Colonic mucosa (tissue), 4 donors: ENCODE measurements at places on chromosomes 3 and 15. TPM values are rescaled to one million over a fixed set of nuclear protein-coding genes. Genes with fewer than 3 reads are reported as not detected.
A peak's percentile ranks its signal among the peaks of the same experiment; 100 is the strongest.

- H3K27ac ChIP-seq = no peak overlapping the region
- H3K4me3 ChIP-seq = no peak overlapping the region
- no peaks in the 10 kb centered on the region for H3K27me3 ChIP-seq
Measured at GRCh38 chr3:143707848-143708247, 140.4 kb downstream of the SLC9A9 start.

DNA sequence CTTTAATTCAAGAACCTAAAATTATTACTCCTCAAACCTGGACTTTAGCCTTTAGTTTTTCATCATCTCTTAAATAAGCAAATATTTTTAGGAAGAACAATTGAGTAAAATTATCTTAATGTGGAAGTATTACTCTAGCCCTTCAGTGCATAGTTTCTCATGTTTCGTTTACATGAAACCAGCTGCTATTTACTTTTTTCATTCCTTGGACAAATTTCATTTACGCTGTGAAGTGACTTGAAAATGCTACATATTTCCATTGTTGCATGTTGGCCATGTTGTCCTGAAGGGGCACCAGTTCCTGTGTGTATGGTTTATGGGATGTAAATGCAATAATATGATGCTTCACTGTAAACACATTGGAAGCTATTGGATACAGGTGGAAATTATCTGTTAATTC is 49.9 kb downstream of the SLC25A26 start:
- H3K27me3 ChIP-seq = no peaks in the 10 kb centered on the region
- peak overlapping the region; percentile 4 for H3K27ac ChIP-seq
- H3K4me3 ChIP-seq = no peak overlapping the region
- H3K4me1 ChIP-seq = peaks cover 7% of the 10 kb centered on the region
- no peak for DNase-seq
- H3K36me3 ChIP-seq = no peaks in the 10 kb centered on the region

DNA sequence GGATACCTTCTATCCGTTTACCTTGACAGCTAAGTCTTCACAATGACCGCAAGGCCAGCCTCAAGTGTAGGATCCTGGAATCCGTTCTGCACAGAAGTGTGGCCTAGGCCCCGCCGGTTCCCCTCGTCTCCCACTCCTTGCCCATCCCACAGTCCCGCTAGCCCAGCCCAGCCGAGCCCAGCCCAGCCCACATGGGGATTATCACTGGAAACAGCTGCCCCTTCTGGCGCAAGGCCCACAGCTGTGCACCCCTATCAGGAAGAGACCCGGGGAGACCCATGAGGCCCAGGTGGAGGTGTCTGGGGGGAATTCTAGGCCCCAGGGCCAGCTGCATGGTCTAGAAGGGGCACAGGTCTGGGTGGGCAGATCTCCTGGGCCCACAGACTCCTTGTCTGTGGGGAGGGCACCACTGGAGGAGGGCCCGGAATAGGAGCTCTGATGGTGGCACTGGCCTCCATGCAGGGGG is 27.9 kb upstream of the KLF13 start:
- H3K4me1 ChIP-seq = peaks cover 3% of the 10 kb centered on the region
- H3K36me3 ChIP-seq = no peaks in the 10 kb centered on the region
- no peak overlapping the region for H3K4me3 ChIP-seq
- no peaks in the 10 kb centered on the region for H3K27me3 ChIP-seq

DNA sequence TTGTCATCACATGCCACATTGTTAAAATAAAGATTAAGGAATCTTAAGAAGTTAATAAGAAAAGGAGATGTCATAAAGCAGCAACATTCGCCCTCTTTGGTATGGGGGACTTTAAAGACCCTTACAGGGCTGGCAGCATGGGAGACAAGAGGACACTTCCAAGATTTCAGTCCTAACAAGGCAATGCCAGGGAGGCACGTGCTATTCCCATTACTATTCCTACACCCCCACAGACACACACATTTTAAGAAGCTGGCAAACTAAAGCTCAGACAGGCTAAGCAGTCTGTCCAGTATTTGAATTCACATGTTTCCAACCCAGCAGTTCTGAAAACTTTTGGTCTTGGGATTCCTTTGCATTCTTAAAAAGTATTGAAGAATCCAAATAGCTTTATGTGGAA is 80.8 kb downstream of the WDR49 start:
- no peak for DNase-seq
- H3K4me1 ChIP-seq = no peaks in the 10 kb centered on the region

DNA sequence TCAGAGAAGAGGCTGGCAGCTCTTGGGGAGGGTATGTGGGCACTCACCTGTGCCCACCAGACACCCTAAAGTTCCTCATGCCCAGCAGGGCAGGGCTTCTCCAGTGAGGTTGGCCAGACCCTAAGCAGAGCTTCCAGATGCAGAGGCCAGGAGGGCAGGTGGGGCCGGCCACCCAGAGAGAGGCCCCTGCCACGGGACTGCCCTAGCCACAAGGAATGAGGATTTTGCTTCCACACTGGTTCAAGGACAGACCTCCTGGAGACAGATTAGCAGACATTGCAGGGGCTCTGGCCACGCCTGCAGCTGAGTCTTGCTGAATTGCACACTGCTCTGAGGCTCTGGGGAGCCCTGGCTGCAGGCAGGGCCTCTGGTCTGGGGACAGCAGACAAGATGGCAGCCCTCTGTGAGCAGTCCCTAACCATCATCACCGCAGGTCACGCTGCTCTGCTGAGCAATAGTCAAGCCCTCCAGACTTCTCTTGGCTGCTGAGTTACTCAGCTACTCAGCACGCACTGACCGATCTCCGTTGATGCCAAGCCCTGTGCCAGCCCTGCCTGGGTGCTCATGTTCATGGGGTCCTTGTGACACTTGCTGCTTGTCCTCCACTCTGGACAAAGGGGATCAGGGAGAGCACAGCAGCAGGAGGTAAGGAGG is 117.4 kb upstream of the ABHD17C start:
- H3K27me3 ChIP-seq = no peaks in the 10 kb centered on the region
- no peaks in the 10 kb centered on the region for H3K36me3 ChIP-seq
- no peak overlapping the region for H3K27ac ChIP-seq
- no peak overlapping the region for H3K4me3 ChIP-seq

- H3K4me3 ChIP-seq = no peak overlapping the region
- H3K4me1 ChIP-seq = no peaks in the 10 kb centered on the region
- DNase-seq = no peak
- no peak overlapping the region for H3K27ac ChIP-seq
- H3K36me3 ChIP-seq = no peaks in the 10 kb centered on the region
Measured at GRCh38 chr3:9139366-9139765, 110.1 kb downstream of the SRGAP3 start.

DNA sequence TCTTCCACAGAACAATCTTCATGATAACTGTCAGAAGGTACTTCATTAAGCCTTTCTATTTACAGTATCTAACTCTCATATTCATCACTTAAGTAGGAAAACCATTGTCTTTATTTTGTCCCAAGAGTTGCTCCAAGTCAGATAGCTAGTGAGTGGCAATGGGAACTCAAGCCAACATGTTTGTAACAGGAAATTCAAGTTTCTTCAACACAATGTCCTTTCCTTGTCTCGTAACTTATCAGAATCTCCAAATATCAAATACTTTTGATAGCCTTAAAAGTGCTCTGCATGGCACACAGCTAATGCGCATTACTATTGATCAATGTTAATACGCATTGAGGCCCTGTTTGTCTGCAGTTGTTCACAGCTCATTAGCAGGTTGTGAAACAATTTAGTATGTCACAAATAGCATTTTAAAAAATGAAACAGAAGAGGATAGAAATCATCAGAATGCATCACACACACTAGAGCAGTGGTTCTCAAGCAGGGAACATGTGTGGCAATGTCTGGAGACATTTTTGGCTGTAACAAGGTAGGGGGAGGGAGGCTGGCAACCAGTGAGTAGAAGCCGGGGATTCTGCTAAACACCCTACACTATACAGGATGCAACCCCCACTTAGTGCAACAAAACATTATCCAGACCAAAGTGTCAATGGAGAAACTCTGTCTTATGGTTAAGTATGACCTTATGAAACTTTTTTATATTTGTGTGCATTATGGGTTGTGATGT is 27.5 kb downstream of the BTLA start:
- H3K4me1 ChIP-seq = no peaks in the 10 kb centered on the region
- H3K27me3 ChIP-seq = no peaks in the 10 kb centered on the region
- no peaks in the 10 kb centered on the region for H3K36me3 ChIP-seq
- no peak for DNase-seq

DNA sequence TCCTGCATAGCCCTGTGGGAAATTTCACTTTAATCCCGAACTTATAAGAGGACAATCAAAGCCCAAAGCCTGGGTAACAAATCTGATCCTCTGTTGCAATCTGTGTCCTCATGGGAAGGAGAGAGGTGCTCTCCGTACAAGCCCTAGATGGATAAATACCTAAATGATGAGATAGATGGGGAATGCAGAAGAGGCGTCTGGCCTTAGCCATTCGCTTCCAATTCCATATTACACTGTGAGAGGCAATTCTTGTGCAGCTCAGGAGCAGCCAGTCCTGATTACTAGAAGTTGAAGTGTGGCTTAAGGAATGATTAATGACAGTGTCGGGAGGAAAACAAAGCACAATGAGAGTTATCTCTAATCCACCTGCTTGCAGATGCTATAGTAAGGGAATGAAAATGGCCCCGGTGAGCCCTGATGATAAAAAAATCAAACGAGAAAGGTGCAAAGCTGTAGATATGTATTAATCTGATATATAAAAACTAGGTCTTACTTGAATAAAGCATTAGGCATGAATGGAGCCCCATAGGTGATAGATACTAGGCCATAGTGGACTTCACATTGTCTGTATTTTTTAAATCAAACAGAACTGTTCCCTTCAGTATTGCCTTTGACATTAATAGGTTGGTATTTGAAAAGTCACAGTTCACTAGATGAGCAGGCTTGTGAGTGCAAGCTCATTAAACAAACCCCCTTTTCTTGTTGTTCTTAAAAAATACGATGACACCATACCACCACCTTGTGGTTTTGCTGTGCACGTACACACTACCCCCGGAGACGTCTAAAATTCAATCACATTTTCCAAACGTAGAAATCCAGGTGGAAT is 54.2 kb upstream of the TMCO5A start:
- H3K27me3 ChIP-seq = no peaks in the 10 kb centered on the region
- DNase-seq = no peak
- H3K27ac ChIP-seq = no peak overlapping the region
- H3K4me1 ChIP-seq = no peaks in the 10 kb centered on the region

GP9 gene
- total RNA-seq = 0.37 TPM

CLSTN2 gene
- total RNA-seq = 1.3 TPM

ELP6 gene
- total RNA-seq = 16.1 TPM

LOXL1 gene
- 2.3 TPM for total RNA-seq
